ENCODE measurements at places on chromosomes 2 and 18.

GRCh38 chr2:118300832-118301231, 212.6 kb downstream of the INSIG2 start:
- DNase-seq: no peak

DNA sequence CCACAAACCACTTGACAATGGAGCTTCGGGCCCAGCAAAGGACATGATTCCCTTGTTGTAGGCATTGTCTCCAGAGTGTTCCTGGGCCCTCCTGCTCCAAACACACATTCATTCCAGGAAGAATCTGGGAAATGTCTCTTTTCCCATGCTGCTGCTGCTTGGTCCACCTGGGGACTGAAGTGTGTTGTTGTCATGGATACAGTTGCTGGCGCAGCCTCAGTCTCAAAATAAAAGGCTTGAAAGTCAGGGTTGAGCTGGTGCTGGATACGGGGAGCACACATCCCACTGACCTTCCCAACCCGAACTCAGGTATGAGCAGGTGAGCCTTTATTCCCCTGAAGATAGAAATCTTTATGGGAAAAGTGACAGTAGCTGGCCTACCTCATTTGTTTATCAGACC, 30.6 kb upstream of the SPP2 start:
- no peak for DNase-seq

DNA sequence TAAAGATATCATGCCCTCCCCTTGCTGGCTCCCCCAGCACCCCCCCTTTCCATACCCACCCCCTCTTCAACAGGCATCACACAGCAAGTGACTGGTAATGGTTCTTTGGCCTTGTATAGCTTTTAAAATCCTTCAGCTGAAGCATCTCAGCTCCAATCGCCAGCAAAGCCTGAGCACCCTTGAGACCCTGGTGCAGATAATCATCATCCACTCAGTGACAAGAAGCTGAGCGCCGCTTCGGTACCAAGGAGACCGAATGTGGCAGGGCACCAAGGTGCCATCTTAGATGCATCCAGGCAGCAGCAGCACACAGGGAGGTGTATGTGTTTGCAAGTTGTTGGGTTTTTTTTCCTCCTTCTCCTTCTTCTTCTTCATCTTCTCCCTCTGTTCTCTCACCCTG, 232.7 kb downstream of the BCL11A start:
- no peak for DNase-seq

DNA sequence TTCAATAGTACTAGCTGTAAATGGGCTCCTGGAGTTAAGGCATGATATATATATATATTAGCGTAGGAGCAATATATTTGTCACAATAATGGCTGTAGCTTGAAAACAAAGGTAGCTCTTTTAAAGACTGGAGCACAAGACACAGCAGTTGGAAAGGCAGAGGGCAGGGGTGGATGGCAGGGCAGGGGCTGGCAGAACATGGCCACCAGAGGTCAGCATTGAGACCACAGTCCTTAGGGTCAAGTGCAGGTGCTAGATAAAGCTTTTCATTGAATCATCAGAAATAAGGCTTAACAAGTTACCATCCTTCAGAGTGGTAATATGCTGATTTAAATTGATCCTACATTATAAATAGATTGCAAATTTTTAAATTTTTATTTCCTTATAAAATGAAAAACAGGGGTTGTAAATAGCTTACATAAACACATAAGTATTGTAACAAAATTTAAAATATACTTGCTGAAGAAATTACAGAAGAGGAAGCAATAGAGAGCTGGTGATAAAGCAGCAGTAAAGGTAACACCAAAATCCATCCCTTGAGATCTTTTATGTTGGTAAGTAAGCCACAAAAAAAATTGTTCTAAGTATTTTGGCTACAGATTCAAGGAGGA, 161.2 kb upstream of the PIEZO2 start:
- no peak for DNase-seq

- DNase-seq: no peak
Observed at GRCh38 chr18:22427822-22428549, 10.3 kb upstream of the CTAGE1 start.
